ENCODE measurements at places on chromosomes 13 and 19.

DNA sequence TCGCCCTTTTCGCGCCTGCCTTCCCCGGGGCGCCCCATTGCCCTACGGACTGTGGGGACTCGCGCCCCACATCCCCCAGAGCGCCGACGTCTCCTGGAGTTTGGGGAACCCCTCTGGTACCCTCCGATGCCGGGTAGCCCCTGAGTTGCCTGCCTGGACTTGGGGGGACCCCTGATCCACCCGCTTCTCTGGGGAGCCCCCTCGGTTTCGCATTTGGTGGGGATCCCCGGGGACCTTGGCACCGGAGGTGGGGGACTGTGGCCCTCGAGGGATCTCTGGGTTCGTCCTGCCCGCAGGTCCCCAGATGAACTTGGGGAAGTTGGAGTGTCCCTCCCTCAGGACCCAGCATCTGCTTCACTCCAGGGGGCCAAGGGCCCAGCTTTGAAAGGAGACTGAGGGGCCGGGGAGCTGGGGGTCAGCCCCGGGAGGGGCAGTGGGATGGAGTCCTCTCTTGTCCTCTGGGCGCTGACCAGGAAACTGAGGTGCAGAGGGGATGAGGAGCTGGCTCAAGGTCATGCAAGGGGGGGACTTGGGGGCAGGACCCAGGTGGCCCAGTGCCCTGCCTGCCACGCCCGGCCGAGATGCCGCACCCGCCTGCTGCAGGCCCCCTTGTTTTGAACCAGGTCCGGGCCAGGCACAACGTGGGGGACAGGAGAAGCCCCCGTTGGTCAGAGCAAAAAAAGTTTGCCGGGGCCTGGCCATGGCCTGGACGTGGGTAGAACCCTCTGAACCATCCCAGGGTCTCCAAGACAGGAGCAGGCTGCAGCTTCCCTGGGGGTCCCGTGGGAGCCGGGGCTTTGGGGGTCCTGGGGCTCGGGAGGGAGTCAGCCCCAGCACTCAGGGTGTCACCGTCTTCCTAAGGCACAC is 1.0 kb downstream of the EFNA2 start:
- no peak for DNase-seq

GRCh38 chr19:10516064-10516385 is 1.2 kb downstream of the S1PR5 start:
- no peak for DNase-seq

DNA sequence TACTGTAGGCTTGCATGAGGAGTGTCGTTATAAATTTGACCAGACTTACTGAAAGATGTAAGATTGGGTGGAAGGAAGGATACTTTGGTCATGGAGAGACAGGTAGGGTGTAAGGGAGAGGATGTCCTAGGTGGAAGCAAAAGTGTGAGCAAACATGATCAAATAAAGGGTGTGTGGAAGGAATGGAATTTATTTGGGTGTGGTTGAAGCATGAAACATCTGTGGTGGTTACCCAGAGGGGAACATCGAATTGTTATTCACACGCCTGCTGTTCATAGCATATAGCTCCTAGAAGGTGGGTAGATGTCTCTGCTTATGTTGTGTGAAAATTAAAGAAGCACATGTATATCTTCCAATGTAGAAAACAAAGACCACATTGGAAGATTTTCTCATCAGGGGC is 157.7 kb downstream of the ATP8A2 start:
- DNase-seq: no peak

GRCh38 chr19:49188626-49189200 is 31.1 kb downstream of the TRPM4 start:
- no peak for DNase-seq

DNA sequence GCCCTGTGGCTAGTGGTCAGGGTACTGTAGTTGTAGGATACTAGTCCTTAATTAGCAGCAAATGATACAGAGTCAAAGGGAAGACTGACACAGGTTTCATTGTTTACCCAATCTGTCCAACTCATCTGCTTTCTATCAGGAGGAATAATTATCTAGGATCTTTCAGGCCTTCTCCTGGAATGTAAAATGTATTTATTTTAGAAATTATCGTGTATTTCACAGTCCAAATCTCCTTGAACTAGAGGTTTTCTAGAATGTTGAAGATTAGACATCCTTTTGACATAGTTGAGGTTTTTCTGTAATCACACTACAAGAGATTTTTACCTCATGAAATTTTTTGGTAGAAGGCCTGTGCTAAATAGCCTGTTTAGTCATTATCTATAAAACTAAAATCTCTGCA is 1694.8 kb upstream of the PCDH20 start:
- DNase-seq: no peak

Measured in fibroblast of pulmonary artery (primary cell).